ENCODE measurements at places on chromosomes 2 and 18.

GRCh38 chr2:109185821-109186570 is 57.0 kb downstream of the SH3RF3 start:
- no peak for DNase-seq

DNA sequence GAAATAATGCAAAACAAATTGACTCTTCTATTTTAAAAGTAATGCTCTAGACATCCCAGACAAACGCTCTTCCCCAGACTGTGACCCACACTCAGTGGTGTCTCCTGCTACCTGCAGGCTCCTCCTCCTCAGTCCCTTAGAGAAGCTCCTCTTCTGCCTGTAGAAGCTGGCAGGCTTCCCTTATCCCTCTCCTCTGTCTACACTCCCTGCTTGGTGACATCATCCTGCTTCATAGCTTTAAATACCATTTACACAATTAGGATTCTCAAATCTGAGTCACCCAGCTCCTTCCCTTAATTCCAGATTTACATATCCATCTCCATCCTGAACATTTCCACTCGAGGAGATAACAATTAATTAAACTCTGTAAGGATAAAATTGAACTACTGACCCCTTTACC is 167.9 kb downstream of the FBXO15 start:
- DNase-seq: no peak

GRCh38 chr18:79898952-79899608 is 52.4 kb downstream of the SLC66A2 start:
- DNase-seq: no peak

DNA sequence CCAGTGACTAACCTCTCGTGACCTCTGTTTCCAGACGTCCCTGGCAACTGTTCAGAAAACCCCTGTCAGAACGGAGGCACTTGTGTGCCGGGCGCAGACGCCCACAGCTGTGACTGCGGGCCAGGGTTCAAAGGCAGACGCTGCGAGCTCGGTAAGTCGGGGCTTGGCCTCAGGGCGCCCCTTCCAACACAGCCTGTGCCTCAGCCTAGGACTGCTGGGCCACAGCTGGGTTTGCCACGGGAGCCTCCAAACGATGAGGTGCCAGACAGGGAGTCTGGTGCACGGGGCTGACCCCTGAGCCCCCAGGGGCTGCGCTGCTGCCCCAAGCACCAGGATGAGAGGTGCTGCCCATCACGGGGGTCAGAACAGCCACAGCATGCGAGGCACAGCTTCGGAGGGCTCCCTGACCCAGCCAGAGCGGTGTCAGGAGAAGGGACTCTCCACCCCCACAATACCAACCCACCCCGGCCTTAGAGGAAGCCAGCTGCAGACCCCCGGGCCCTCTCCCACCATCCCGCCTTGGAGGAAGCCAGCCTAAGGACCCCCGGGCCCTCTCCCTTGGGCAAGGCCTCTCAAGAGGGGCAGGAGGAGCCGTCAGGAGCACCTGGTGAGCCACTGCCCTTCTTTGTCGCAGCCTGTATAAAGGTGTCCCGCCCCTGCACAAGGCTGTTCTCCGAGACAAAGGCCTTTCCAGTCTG is 20.3 kb downstream of the MTERF4 start:
- no peak for DNase-seq

Measured in glomerular endothelial cell (primary cell).